ENCODE measurements at places on chromosomes 16 and 17.
A peak's percentile ranks its signal among the peaks of the same experiment; 100 is the strongest.

DNA sequence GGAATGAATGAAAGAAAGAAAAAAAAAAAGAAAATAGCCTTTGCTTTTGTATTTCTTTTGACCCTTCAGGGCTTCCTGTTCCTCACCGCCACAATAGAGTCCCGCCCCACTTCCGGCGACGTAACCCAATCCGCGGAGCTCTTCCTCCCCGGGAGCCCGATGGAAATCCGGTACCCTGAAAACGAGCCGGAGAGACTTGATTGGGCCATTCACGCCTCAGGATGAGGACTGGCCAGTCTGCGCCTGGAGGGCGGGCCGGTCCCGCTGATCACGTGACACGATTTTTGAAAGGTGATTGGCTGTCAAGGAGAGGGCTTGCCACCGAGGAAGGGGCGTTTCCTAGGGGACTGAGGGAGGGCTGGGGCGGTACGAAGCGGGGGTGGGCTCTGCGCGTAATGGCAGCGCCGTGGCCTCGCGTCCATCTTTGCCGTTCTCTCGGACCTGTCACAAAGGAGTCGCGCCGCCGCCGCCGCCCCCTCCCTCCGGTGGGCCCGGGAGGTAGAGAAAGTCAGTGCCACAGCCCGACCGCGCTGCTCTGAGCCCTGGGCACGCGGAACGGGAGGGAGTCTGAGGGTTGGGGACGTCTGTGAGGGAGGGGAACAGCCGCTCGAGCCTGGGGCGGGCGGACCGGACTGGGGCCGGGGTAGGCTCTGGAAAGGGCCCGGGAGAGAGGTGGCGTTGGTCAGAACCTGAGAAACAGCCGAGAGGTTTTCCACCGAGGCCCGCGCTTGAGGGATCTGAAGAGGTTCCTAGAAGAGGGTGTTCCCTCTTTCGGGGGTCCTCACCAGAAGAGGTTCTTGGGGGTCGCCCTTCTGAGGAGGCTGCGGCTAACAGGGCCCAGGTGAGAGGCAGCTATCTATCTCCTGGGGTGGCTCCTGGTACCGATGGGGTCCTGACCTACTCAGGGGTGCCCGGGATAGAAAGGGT lies at the start of the genes PSME3IP1 and RSPRY1:
Gene PSME3IP1, minus strand, starts transcription at position 95 of the 927 bp plus-strand sequence. CDS start 12,185 bp downstream, outside the sequence.
Gene RSPRY1, plus strand, starts transcription at position 385 of the 927 bp plus-strand sequence. CDS start 18,330 bp downstream, outside the sequence.
- DNase-seq: peak; percentile 100

GRCh38 chr16:64864232-64864809 lies 257.5 kb downstream of the CDH11 start:
- DNase-seq: no peak

DNA sequence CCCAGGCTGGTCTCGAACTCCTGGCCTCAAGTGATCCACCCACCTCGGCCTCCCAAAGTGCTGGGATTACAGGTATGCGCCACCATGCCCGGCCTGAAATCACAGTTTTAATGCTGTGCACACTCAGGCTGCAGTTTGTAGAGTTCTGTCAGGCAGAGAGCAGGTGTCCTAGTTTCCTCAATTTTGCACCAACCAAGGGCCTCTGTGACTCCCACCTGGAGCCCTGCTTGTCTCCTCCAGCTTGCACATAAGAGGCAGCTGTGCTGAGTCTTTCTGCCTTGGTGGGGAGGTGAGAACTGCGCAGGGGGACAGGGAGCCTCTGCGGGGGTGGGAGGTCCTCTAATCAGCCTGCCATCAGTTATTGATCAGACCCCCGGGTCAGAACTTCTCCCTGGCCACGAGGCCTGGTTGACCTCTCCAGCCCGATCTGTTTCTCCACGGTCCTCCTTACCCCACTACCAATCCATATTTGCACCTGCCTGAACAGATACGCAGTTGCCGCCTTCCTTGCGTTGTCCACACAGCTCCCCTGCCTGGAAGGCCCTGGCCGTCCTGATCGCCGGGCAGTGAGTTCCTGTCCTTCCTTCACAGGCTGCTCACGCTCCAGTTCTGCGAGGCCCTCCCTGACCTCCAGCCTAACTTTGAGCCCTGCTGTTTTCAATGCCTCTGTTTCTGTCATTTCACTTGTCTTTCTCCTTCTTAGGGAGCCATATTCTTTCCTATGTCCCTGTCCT lies 48.1 kb upstream of the SIAH1 start:
- no peak for DNase-seq

DNA sequence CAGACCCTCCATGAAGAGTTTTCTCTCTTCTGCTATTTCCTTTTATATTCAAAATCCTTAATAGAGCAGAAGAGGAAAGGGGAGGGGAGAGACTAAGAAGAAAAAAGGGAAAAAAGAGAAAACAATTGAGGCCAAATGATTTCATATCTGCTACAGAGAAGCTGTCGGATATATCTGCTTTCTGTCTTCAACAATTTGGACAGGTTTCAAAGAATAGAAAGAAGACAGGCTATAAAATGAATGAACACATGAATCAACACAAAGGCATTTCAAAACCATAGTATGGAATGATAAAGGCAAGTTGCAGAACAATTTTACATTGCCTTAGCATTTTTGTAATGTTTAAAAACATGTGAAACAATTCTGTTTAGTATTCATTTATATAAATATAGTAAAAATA lies 4.7 kb upstream of the CMTR2 start:
- no peak for DNase-seq

GRCh38 chr16:87317750-87318644 lies 805 bp upstream of the C16orf95 start:
- peak; percentile 54 for DNase-seq

- no peak for DNase-seq
These were observed 104.8 kb upstream of the NUDT7 start for GRCh38 chr16:77617553-77617952.

DNA sequence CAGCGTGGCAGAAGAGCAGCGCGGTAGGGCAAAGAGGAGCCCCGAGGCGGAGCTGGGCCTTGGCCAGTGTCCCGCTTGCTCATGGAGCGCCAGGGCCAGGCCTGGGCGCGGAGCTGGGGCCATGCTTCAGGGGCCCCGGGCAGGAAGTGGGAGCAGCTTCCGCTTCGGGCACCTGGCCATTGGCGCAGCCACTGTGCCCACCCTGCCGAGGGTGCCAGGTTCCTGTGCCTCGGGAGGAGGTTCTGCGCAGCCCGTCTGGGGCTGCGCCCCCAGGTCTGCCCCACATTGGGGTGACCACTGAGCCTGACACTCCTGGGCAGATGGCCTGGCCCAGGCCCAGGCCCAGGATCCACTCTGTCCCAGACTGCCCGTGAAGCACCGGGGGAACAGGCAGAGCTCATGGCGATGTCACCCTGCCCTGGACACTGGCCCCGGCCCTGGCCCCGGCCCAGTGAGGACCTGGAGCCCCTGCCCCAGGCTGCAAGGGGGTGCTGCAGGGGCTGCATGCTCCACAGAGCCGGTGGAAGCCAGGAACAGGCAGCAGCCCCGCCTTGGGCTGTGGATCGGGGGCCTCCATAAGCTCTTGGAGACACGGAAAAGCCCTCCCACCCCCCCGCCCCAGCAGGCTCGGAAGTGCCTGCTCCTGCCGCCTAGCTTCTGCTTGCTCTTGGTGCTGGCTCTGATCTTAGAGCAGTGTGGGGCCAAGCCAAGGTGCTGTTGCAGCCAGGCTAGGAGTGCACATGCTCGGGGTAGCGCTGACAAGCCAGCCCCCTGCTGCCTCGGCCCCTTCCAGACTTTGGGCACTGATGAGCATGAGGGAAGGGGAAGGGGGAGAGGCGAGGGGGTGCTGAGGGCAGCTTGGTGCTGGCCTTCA lies 35.9 kb upstream of the FOXJ1 start:
- no peak for DNase-seq

- no peak for DNase-seq
These were observed 279.0 kb upstream of the IRX5 start for GRCh38 chr16:54651440-54652195.

GRCh38 chr17:37094391-37094790 lies 145.6 kb downstream of the AATF start:
- DNase-seq: no peak

- peak; percentile 81 for DNase-seq
These were observed 532 bp downstream of the KDM6B start for GRCh38 chr17:7834542-7834956.

DNA sequence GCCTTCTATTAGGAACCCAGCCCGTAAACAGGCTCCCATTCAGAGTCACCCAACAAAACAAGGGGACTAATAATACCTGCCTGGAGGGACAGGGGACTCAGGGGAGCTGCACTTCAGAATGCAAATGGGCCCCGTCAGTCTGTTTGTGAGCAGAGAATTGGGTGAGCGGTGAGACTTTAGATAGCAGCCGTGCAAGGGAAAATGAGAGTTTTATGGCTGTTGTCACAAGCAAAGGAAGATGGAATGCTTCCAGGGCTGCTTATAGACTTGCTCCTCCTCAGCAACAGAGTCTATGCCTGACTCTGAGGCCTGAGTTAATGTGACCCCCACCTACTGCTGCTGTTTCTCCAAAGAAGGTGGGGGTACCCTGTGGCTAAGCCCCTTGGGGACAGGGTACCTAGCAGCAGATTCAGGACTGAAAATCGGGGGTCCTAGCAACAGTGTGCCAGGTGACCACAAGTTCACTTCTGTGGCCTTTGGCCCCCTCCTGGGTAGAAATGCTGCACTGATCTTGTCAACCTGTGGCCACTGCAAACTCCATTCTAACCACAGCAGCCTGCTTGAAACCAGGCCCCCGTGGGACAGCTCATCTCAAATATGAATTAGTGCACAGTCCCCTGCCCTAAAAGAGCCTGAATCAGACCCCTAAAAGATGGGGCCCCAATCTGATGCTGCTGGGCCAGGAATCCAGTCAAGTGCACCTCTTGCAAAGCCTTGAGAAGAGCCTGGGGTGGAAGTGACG lies 126.4 kb downstream of the C16orf78 start:
- DNase-seq: no peak

- DNase-seq: no peak
These were observed 193.5 kb upstream of the KIF2B start for GRCh38 chr17:53629188-53629587.

DNA sequence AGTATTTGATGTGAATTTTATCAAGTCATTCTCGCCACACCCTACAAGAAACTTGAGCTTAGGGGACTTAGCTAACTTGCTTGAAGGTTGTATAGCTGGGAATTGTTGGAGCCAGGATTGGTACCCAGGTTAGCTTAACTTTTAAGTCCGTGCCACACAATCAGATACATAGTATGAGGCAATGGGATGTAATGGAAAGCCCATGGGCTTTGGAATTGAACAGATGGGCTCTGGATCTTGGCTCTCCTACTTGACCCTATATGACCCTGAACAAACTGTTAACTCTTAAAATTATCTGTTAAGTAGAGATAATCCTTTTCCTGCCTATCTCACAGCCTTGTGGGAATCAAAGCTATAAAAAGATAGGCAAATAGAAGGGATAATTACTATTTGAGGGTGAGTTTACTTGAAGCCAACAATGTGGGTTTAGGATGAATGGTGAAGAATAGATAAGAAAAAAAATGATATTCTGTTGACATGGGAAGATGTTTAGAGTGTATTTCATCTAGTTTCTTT lies 51.9 kb upstream of the CACNG3 start:
- DNase-seq: no peak

GRCh38 chr17:3804503-3804931 lies 3.5 kb upstream of the ITGAE start:
- DNase-seq: no peak

GRCh38 chr17:83068641-83069570 lies 10.5 kb upstream of the METRNL start:
- no peak for DNase-seq

GRCh38 chr16:56783344-56783743 lies 53.4 kb downstream of the NUP93 start:
- DNase-seq: no peak

- no peak for DNase-seq
These were observed 58.5 kb downstream of the MYH13 start for GRCh38 chr17:10314329-10314728.

- no peak for DNase-seq
These were observed 10.7 kb downstream of the COL1A1 start for GRCh38 chr17:50190603-50191358.

DNA sequence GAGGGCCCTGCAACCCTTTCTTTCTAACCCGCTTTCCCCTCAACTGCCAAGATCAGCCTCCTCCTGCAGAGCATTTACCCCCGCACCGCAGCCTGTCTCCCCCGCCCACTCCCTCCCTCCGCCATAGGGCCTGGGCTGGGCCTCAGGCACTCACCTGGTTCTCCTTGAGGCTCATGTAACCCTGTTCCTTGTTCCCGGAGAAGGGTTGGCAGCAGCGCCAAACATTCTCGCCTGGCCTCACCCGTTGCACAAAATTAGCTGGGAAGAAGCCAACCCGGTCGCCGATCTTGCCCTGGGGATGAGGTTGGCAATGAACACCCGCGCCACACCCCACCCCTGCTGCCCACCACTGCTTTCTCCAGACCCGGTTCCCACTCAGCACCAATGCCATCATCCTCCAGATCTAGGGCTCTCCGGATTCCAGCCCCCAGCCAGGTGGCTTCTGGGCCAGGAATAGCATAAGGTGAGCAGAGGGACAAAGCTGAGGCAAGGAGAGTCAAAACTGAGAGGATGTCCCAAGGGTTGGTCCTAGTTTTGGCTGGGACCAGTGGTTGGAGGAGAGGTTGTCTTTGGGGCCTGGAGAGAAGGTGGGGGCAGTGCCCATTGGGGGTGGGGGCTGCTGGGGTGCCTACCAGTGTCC lies 12.8 kb downstream of the STAC2 start:
- no peak for DNase-seq

DNA sequence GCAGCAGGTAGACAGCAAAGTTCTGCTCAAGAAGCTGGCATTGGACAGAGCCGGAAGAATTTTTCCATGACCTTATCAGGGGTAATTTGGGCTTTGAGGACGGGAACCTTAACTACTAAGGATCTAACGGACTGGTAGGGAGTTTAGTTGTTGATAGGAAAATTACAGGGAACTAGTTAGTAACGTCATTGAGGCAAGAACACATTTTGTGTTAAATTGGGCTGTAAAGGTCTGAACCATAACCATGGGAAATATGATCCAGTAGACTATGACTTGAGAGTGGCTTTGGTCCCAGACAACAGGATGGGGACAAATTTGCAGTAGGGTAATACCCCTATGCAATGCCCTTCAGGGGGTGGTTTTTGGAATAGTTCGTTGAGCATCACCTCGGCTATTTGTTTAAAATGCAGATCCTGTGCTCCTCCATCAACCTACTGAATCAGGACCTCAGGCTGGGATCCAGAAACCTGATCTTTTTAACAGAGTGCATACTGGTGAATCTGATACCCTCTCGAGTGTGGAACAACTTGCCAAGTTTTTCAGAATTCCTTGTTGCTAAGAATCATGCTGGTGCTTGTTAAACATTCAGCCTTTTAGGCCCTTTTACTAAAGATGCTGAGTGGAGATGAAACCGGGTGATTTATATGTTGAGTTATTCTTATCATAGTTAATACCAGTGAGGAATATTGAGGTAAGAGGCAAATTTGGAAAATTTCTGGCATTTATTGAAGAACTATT lies 255.1 kb downstream of the MAP2K6 start:
- DNase-seq: no peak

All from CD4-positive, alpha-beta T cell treated with Interleukin-4 for 1 hour (primary cell).